ENCODE measurements at places on chromosomes 12 and 14.

DNA sequence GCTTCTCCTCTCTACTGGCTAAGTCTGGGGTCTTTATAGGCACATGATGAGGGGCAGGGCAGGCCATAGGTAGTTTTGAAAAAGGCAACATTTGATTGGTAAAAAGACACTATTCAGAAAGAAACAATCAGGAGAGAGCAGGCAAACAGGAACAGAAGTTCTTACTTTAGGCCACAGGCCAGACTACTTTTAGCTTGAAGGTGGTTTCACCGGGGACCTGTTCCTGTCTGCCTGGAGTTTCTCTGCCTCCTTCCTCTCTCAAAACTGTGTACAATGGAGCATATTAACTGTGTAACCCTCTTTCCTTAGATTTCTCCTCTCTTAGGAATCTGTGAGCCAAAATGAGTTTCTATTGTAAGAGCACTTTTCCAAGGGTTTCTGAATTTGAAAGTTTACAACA lies 167.9 kb upstream of the AVPR1A start:
- no peak for DNase-seq

GRCh38 chr14:77359626-77360025 lies 17.3 kb downstream of the TMED8 start:
- no peak for DNase-seq

DNA sequence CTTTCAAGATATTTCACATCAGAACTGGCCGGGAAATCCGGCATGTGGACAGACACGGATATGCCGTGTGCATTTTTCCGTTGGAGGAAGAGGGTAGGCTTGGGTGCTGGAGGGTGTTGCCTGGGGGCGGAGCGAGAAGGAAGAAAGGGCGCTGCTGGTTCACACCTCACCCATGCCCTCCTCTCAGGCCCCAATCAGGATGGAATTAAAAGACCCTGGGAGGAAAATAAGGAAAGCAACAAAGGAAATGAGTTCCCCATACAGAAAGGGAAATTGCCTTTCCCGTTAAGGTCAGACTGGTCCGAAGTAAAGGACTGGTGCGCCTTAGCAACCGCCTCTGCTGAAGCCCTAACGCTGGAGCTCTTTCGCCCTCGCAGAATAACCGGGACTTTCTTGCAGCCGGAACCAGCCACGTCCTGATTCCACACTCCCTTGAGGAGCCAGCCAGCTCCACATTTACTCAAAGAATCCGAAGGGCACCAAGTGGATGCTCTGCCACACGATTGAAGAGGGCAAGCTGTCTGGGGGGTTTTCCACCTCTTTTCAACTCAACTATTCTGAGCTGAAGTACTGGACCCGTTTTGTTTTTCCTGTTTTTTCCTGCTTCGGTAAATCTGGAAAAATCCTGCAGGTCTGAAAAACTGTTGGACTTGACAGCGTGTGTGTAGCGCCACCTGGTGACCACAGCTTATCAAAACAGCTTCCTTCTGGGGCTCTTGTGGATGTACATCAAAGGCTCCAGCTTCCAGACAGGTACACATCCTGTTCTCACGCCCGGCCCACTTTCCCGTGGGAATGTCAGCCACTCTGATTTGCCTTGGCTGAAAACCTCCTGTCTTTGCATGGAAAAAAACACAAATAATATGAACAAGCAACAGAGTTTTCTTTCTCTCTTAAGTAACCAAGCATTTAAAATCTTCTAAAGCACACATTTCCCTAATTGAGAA lies 37.6 kb upstream of the BCL2L14 start:
- peak; percentile 38 for DNase-seq

DNA sequence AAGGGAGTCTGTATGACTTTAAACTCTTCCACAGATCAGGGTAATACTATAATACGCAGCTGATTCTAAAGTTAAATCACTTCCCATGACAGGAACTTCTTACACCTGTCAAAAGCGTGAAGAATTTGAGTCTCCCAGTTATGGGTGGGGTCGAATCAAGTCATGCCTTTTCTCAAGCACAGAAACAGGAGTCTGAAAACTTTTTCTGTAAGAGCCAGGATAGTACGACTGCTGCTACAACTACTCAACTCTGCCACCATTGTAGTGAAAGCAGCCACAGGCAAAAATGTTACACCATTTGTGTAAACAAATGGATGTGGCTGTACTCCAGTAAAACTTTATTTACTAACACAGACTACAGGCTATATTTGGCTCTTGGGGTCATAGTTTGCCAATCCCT lies 90.3 kb downstream of the DUSP6 start:
- no peak for DNase-seq

DNA sequence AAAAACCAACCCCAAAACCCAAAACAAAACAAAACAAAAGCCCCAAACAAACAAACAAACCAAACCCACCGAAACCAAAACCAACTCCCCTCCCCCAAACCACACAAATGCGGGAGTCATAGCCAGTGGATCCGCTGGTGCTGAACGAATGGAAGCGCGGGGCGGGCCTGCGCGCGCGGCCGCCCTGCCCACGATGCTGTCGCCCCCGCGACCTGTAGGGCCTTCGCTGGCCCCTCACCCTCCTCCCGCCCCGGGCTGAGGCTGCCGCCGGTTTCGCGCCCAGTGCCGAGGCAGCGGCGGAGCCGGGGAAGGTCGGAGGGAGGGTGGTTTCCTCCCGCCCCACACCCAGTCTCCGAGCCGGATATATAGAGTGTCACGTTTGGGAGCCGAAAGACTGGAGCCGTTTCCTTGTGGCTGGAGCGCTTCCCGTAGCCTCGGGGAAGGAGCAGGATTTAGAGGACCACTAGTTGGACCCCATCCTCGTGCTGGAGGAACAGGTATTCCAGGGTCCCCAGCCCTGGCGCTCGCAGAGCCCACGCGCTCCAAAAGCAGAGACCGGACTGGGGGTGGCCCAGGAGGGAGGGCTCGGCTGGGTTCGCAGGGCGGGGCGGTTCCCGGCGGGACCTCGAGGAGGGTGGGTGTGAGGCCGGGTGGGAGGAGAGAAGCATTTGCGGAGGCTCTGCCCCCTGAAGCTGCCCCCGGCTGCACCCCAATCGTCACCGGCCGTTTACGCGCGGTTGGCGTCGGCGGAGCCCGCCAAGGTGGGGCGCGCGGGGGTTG lies at the start of gene FAR2:
TSS of gene FAR2 (plus strand) at position 368 of the 780 bp plus-strand sequence. CDS start 121,172 bp downstream, outside the sequence.
- DNase-seq = no peak

- DNase-seq = no peak
Measured at GRCh38 chr14:98186140-98186539, 1085.9 kb downstream of the BCL11B start.

GRCh38 chr12:49461221-49461620 lies 77.6 kb upstream of the KCNH3 start:
- no peak for DNase-seq

DNA sequence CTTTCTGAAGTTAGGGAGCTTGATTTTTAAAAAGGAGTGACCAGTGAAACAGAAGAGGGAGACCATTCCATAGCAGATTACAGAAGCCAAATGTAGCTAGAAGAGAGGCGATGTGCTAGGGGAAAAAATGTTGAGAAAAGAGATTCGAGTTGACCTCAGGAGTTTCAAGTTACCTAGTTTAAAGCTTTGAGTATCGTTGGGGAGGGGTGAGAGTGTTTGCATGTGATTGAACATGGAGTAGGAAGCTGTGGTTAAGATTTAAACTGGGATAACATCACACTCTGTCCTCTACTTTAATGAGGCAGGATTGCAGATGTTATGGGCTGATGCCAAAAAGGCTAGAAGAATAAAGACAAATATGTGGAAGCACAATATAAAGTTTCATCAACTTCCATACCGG lies 3.7 kb downstream of the LETMD1 start:
- no peak for DNase-seq

- no peak for DNase-seq
Measured at GRCh38 chr12:56014205-56014604, 6.6 kb upstream of the IKZF4 start.

DNA sequence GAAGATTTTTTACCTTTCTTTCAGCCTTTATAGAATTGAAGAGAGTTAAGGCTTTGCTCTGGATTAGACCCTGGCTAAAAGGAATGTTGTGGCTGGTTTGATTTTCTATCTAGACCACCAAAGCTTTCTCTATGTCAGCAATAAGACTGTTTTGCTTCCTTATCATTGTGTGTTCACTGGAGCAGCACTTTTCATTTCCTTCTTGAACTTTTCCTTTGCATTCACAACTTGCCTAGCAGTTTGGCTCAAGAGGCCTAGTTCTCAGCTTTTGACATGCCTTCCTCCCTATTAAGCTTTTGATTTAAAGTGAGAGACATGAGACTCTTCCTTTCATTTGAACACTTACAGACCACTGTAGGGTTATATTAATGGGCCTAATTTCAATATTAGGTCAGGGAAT lies 64.1 kb upstream of the USP15 start:
- no peak for DNase-seq

GRCh38 chr14:49516286-49516685 lies 69.9 kb downstream of the RPS29 start:
- DNase-seq = no peak

DNA sequence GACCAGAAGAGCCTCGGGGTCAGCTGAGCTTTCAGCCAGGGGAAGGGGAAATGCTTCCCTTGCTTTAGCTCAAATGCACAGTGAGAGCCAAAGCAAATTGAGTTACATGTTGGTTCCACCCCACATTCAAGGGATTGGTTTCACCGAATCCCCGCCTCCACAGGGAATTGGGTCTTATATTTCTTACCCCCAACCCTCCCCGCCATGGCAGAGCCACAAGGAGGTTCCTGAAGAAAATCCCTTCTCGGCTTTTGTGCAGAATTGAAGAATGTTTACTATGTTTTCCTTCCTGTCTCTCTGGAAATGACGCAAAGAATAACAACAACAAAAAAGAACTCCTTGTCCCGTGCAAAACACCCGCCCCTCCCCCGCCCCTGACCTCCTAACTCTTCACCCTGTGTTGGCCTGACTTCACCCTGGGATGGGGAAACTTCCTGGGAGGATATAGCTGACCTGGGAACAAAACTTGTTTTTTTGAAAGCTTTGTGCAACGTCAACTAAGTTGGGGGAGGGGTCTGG lies 21.9 kb upstream of the CIPC start:
- no peak for DNase-seq

- DNase-seq = no peak
Measured at GRCh38 chr12:110243227-110243626, 37.8 kb upstream of the ATP2A2 start.

- no peak for DNase-seq
Measured at GRCh38 chr14:89085737-89086382, 261.4 kb downstream of the TTC8 start.

- no peak for DNase-seq
Measured at GRCh38 chr12:23415180-23415579, 534.3 kb downstream of the SOX5 start.

DNA sequence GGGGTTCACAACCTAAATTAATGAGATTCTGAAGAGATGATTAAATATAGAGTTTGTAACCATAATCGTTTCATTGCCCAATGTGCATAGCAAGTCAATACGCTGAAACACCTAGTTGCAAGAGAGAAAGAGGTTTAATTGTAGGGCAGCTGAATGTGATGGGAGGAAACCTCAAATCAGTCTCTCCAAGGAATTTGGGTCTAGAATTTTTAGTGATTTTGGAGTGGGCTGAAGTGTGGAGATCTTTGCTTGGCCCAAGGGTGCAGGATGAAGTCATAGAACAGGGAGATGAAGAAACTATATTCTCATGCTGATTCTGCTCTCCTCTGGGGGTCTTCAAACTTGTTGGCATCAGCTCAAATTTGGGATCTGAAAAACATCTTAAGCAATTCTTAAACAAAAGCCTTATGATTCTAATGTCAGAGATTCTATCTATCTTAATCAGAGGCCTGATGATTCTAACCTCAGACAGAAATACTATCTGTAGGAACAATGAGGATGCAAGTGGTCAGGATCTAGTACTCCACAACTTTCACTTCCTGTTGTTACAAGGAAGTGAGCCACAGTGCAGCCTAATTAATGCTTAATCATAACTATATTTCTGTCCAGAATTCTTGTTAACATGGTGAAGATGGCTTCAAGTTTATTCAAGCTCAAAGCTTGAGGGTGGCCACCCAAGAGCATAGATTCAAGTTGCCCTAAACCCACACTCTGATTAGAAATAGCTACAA lies 80.2 kb upstream of the FUT8 start:
- DNase-seq = no peak

GRCh38 chr12:64080319-64081007 lies 141.6 kb downstream of the KICS2 start:
- no peak for DNase-seq

DNA sequence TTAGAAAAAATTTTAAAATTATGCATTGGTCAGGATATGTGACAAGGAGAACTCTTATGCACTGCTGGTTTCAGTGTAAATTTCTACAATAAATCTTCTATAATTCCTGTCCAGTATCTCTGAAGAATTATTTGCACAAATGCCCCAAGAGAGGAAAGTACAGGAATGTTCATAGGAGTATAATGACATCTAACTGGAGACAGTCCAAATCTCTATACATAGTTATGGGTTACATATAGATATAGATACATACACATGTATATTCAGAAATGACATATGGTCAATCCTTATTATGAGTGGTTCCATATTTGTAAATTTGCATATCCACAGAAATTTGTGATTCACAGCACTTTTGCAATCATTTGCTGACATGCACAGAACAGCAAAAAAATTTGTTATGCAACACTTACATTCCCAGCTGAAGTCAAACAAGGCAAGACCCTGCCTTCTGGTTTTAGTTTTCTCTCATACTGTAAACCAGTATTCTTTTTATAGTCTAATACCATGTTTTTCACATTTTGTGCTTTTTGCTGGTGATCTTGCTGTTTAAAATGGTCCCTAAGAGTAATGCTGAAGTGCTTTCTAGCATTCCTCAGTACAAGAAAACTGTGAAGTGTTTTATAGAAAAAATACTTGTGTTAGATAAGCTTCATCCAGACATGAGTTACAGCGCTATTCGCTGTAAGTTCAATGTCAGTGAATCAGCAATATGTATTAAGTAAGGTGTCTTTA lies 103.8 kb downstream of the SLC16A7 start:
- DNase-seq = no peak

DNA sequence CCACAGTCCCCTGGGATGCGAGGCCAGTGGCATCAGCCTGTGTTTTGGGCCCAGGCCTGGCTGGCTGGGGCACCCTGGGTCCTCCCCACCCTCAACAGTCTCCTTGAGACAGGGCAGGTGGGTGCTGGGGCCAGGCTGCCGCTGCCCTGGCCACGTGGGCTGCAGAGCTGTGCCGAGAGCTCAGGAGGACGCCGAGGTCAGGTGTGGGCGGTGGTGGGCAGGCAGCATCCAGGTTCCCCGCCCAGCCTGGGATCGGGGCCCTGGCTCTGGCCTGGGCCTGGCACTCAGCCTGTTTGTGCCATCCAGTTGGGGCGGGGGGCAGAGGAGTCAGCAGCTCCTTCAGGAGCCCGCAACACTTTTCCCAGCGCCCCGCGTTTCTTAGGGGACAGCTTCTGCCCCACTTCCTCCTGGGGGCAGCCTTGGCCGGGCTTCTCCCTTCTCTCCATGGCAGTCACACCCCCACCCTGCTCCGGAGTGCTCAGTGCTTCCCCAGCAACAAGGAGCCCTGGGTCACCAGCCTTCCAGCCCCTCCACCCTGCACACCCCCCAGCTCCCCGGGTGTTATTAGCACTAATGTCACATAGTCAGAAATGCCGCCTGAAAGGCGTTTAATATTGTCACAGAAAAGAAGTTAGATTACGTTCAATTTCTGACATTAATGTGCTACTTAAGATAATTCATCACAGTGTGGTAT lies 30.8 kb downstream of the KIF26A start:
- DNase-seq = no peak

- DNase-seq = no peak
Measured at GRCh38 chr14:64541972-64542835, 1.7 kb downstream of the HSPA2 start.
